Stimulated activated CD8-positive, alpha-beta memory T cell treated with anti-CD3 and anti-CD28 coated beads, Interleukin-15, amount 100 ng/mL, for 4 hours (primary cell): ENCODE measurements at places on chromosomes 3 and 15.

DNA sequence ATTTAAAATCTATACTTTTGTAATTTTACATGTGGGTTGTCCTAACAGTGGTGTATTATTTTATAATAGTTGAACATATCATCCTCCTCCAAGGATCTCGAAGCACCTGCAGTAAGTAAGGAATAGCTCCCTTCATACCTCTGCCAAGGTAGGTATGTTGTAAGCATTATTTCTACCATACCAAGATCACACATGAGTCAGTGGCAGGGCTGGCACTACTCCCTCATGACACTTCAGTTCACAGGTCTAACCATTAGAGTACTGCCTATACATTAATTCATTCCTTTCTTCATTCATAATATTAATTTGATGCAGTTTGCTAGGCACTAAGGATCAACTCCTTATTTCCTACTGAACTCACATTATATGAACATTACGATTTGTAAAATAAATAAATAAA lies 11.9 kb upstream of the LEKR1 start:
- no peak for DNase-seq

DNA sequence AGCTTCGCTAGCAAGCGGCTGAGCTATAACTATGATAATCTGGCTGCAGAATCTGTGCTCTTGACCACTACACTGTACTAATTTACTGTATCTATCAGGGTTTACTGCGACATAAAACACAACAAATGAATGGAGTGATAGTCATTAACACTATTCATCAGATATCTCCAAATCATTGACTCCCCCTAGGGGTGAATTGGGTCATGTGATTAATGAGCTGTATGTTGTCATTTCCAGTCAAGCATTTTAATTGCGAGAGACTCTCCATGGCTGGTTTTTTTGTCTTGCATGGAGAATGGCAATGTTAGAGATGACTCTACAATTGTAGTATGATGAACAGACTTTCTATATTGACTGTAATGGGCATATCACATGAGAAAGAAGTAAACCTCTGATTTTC lies 10.5 kb upstream of the TM4SF18 start:
- no peak for DNase-seq

GRCh38 chr3:184341925-184342324 lies 4.5 kb downstream of the FAM131A start:
- no peak for DNase-seq

DNA sequence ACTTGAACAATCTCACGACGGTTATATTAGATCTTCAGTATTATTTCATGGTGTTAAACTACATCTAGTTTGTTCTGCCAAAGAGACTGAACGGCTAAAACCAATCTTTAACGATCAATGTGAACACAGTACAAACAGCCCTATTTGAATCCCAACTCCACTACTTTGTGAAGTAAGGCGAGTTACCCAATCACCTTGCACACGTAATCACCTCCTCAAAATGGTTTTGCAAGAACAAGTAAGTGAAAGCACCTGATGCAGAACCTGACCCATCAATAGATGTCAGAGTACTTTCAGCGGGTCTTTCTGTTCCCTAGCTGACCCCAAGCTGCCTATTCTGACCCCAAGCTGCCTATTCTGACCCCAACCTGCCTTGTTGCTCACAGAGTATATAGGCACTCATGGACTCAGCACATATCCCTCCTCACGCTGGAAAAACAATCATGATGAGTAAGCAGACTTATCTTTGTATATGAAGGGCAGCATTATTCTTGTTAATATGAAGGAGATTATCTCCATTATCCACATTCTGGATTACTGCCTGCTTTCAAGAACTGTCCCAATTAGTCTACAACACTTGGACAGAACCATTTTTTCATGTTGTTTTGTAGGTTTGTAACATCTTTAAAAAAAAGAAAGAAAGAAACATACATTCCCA lies 3.7 kb downstream of the KPNA1 start:
- no peak for DNase-seq

- DNase-seq, result no peak
Observed at GRCh38 chr15:60444289-60444912, 34.5 kb downstream of the ICE2 start.

DNA sequence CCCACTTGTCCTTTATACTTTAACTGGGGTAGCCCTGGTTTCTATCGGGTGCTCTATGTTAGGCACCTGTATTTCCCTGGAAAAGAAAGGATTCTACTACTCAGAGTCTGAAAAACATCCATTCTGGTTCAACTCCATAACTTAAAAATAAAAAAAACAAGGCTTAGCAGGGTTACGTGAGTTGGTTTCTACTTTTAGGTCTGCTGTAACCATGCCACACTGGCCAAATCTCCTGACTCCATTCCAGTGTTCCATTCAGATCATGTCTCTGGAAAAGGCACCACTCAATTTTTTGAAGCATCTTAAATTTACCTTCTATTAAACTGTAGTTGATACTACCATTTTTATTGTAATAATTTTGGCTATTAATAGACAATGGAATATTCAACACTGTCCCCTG lies 62.1 kb downstream of the CAPN3 start:
- DNase-seq, result no peak

DNA sequence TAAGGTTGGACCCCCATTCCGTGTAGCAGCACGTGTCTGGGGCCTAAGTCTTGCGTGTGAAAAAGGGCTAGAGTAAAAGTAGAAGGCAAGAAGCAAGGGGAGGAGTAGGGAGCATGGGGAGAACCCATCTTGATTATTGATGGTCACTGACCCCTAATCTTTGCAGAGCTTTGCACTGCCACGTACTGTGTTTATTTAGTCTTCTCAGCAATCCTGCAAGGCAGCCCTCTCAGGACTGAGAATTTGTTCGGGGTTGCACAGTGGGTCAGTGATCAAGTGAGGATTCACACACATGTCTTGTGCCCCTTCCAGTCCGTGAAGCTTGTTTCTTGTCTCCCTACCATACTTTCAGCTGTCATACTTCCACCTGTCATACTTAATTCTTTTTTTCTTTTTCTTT lies 7.2 kb downstream of the SEMA4B start:
- no peak for DNase-seq

DNA sequence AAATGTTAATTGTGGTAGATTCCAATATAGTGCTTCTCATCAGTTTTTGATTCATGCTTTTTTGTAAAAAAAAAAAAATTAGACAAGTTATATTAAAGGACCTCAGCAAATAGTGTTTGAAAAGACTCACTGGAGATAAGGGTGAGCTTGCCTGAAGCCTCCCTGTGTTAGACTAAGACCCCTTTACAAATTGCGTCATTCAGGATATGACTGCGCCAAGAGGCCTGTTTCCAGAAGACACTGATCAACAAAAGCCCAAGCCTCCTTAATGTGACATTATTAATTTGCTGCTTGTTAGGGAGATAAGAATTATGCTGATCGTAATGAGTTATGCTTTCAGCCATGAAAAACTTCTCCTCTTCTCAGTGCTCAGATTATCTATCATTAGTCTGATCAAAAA lies 13.0 kb upstream of the DNAJC13 start:
- DNase-seq, result no peak

DNA sequence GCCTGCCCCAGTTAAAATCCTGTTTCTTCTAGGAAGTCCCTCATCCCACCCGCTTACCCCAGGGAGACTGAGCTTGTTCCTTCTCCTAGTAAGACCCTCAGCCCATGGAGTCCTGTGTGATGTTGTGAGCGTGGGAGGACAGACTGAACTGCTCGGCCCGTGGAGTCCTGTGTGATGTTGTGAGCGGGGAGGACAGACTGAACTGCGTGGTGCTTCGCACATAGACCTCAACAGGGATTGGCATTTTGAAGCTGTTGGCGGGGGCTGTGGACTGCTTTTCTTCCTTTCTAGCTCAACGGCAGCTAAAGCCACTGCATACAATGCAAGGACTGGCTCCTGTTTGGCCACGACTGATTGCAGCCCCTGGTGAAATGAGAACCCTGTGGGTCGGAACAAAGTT lies 1.6 kb upstream of the SPTBN5 start:
- DNase-seq, result no peak

DNA sequence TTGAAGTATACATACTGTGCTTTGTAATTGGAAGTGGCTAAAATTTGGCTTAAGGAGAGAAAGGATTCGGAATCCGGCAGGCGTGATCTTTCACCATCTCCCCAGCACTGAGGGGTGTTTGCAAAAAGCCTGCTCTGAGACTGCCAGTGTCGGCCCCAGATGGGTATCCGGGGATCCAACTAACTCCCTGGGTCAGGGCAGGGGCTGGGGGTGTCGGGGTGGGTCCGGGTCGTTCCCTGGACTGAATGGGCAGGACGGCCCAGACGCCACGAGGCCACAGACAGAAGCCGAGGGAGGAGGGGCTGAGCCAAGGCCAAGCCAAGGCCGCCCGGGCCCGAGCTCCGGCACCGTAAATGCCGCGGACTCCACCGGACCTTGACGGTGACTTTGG lies 349 bp downstream of the PPIB start:
- no peak for DNase-seq

DNA sequence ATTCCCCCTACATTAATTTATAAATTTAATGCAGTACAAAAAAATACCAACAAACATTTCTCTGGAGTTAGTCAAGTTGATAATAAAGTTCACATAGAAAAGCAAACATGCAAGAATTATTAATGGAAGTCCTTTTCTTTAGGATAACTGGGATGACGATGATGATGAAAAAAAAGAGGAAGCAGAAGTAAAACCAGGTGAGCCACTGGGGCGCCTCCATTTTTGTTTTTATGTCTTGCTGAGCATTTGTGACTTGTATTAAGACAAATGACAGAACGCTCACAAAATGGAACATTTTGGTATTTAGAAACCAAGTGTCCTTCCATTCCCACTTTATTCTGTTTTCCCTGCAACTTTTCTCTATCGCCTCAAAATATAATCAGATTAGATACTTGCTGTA lies 13.8 kb downstream of the EIF3J start:
- DNase-seq, result no peak

DNA sequence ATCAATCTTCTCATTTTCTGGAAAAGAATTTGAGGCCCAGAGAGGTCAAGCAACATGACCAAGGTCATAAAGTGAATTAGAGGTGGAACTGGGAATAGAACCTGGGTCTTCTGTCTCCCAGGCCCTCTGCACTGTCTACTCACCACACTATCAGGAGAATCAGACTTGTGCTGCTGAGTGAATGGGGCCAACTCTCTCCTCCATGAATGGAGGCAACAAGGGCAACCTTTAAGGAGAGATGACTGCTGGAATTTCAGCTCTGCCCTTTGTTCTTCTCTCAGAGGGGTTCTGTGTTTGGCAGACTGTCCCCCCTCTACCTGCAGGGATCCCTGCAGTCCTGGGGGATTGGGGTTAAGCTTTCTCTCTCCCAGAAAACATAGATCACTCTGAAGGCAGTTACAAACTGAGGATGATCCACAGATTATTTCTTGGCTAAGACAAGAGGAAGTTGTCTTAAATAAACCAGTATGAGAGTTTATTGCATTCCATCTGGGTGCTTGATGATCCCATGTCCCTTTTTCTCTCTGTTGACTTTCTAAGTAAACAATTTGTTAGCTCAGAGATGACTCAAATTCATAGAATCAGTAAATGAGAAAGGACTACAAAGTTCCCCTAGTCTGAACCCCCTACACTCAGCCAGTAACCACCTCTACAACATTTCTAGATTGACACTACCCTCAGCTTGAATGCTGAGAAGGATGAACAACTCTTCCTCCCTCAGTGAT lies 99.0 kb upstream of the LIPC start:
- no peak for DNase-seq

- no peak for DNase-seq
Observed at GRCh38 chr3:32839714-32840085, 21.9 kb downstream of the TRIM71 start.

- DNase-seq, result no peak
Observed at GRCh38 chr15:39345176-39345575, 235.7 kb upstream of the THBS1 start.

DNA sequence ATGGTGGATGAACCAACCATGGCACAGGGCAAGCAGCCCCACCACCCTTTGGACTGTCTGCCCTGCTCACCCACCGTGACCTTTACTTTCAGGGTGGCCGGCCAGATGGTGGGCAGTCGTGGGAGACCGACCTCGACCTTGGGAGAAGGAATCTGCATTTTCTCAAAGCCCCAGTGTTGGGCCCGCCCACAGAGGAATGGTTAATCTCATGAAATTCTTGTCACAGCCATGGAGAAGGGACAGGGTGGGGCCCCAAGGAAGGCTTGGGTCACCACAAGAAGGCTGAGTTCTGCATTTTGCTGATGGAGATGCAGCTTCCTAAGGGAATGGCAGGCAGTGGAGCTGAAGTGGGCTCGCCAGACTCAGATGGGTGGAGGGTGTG lies 2.9 kb downstream of the PLXND1 start:
- no peak for DNase-seq

DNA sequence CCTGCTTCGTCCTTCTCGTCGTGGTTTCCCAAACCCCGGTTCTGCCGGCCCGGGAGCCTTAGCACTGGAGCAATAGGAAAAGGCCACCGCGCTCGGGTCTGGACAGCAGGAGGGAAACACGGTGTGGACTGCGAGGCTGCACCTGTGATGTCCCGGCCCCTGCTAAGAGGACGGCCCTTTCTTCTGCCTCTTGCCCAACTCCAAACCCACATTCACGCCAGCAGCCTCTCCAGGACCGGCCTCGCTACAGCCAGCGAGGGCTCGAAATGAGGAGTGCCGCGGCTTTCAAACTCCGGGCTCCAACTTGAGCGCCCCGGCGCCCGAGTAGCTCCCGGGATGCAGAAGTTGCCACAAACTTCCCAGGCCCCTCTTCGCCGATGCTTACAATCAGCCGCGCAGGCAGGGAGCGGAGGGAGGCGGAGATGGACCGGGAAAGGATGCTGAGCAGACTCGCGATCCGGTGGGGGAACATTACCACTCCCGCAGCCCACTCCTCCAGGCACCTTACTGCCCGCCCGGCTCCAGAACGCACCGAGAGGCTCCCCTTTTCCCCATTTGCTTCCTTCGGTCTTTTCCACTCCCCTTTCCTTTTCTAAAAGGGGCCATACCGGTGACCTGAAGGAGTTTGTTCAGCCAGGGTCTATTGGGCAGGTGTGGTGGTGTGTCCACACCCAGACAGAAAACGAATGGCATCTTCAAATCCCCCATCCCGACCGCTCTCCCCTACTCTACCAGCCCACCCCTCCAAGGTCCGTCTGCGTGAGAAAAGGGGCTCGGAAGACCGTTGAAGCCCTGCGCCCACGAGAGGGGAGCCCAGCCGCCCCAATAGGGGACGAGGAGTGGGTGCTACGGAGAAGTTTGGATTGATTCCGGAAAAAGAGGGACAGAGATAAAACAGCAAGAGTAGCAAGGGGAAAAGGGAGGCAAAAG lies 18.8 kb upstream of the SATB1 start:
- no peak for DNase-seq

DNA sequence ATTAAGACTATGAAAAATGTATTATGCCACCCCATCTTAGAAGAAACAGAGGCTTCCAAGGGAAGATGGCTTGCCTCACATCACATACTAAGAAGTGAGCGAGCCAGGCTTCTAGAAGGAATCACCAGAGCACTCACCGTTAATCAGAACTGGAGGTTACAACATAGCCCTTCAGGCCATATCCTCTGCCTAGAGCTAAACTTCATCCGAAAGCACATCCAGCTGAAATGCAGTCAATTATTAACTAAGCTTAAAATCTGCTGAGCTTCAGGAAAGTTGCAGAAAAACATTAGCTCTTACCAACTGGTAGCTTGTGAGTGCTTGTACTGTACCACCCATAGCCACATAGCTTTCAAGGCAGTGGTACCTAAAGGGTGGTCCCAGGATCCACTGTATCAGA lies 483.2 kb downstream of the TBL1XR1 start:
- no peak for DNase-seq
